ENCODE measurements at places on chromosomes 13 and 19.

GRCh38 chr13:43848001-43848649, 31.4 kb downstream of the CCDC122 start:
- no peak for DNase-seq

DNA sequence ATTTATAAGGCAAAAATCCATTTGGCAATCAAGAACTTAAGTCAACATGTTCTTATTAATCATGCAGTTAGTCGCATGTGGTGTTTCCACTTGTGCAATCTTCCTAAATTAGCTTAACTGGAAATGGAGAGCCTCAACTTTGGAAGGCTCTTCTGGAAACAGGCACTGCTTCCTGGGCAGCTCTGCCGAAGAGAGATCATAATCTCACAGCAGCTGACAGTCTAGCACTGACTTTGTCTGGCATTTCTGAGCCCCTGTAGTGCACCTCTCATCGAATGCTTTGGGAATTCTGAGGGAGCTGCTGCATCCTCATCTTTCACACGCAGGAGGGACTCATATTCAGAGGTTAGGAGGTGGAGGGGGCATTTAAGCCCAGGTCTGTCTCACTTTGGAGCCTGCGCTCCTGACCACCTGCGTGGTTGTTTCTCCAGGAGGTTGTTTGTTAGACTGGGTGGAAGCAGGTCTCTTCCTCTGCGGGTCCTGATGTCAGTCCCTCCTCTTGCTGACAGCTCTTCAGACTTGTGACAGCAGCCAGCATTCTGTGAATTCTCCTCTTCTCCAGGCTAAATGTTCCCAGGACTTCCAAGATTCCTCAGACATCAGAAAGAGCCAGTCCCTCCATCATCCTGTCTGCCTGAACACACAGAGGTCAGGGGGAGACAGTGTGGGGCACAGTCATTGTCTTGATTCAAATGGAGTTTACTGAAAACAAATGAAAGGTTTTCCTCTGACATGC, 100.4 kb upstream of the GJB6 start:
- DNase-seq, result no peak

GRCh38 chr13:32403108-32403507, 24.8 kb downstream of the N4BP2L1 start:
- DNase-seq, result no peak

DNA sequence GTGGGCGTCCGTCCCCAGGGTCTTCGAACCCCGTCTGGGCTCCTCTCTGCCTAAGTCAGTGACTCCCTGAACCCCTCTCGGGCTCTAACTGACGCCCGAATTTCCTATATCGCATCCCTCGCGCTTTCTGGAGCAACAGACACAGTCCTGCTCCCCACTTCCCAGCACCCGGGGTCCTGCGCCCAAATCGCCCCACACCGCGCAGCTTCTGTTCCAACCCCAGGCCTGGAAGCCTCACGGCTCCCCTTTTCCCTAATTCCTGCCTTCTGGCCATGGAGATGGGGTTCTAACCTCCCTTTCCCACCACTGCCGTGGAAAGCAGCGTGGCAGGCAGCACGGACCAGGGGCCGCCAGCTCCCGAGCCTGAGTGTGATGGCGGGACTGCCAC, 1.6 kb upstream of the GRTP1 start:
- no peak for DNase-seq

GRCh38 chr19:31112158-31112557, 237.1 kb downstream of the TSHZ3 start:
- no peak for DNase-seq
